ENCODE measurements at places on chromosomes 13 and 19.

GRCh38 chr13:39781381-39781780 is 125.9 kb downstream of the COG6 start:
- DNase-seq: no peak

DNA sequence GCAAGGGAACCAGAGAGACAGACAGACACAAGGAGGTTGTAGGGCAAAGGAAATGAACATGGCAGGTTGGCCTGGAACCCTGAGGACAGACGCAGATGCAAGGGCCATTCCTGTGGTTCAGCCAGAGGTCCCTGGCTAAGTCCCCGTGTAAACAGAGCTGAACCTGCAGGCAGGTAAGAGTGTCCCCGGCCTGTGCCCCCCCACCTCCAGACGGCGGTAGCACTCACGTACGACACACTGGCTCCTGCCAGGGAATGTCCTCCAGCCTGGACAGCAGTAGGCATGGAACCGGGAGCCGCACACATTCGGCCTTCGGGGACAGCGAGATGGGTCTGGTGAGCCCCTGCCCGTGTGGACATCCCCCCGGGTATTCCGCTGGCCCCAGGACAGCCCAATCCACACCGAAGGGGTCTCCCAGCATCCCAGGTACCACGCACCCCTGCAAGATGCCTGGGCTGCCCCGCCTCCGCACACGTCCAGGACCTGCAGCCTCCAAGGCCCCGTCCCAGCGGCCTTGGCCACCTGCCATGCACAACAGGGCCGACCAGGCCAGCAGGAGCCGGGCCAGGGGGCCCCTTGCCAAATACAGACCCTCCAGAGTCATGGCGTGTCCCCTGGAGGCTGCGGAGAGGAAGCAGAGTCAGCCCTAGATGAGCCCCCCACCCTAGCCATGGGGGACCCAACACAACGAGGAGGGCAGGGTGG is 2.4 kb downstream of the FBN3 start:
- DNase-seq: no peak

- no peak for DNase-seq
These were observed 28.1 kb upstream of the HMGB1 start for GRCh38 chr13:30493658-30494381.

- DNase-seq: no peak
These were observed 1.5 kb downstream of the TUBGCP3 start for GRCh38 chr13:112586334-112586960.

DNA sequence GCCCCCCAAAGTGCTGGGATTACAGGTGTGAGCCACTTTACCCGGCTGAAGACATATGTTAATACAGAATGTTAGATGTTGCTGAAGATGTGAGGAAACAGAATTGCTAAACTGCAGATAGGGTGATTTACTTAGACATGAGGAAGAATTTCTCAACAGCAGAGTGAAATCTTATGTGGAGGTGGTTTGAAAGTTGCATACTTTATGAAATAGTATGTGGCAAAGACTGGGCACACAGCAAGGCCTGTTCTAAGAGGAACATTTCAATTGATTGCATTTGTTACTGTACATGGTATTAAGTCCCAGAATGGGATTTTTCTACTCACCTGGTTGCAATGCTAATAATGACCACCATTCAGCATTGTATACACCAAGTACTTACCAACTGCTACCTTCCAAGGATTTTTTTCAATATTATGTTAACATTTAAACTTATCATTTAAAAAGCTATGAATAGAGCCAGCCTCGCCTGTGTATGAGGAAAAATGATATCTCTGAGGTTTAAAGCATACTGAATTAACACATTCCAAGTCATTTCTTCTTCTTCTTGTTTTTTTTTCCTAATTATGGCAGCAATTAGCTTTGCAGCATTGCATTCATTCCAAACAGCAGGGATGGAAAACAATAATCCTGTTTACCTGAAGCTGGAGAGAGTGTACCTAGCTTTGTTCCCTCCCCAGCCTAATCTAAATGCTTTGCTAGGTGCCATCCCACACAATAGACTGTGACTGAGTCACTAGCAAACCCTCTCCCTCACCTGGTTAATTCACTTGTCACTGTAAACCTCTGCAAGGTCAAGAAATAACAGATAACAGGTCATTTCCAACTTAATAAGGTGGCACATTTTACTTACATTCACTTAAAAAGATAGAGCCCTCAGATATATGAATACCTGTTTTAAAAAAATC is 19.4 kb upstream of the KLF5 start:
- DNase-seq: no peak

GRCh38 chr19:5339950-5340636 is 519 bp downstream of the PTPRS start:
- DNase-seq: no peak

GRCh38 chr19:4455719-4456475 is 1.7 kb downstream of the UBXN6 start:
- peak; percentile 19 for DNase-seq

Data from amygdala (tissue), 56 donors.